ENCODE measurements at places on chromosomes 11 and 22.
A peak's percentile ranks its signal among the peaks of the same experiment; 100 is the strongest.

GRCh38 chr11:73866586-73866996 lies 10.1 kb downstream of the COA4 start:
- no peak for DNase-seq

GRCh38 chr11:132206993-132207392 lies 836.6 kb downstream of the NTM start:
- DNase-seq = no peak

GRCh38 chr22:50481045-50481439 lies 301 bp upstream of the ADM2 start:
- no peak for DNase-seq

DNA sequence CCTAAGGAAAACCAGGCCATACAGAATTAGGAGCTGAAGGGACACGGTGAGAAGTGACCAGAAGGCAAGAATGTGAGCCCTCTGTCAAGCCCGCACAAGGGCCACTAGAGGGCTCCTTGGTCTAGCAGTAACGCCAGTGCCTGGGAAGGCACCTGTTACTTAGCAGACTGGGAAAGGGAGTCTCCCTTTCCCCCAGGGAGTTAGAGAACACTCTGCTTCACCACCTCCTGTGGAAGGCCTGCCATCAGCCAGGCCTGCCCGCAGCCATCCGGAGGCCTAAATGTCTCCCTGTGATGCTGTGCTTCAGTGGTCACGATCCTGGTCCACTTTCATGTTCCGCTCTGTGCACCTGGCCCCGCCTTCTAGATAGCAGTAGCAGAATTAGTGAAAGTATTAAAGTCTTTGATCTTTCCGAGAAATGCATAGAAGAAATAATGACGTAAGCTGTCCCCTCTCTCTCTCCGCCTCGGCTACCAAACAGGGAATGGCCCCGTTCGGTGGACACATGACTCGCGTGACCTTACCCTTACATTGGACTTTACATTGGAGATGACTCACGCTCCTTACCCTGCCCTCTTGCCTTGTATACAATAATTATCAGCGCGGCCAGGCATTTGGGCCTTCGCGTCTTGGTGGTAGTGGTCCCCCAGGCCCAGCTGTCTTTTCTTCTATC lies 10.7 kb upstream of the GSTP1 start:
- no peak for DNase-seq

GRCh38 chr11:66727282-66728037 lies 1.6 kb downstream of the SPTBN2 start:
- no peak for DNase-seq

DNA sequence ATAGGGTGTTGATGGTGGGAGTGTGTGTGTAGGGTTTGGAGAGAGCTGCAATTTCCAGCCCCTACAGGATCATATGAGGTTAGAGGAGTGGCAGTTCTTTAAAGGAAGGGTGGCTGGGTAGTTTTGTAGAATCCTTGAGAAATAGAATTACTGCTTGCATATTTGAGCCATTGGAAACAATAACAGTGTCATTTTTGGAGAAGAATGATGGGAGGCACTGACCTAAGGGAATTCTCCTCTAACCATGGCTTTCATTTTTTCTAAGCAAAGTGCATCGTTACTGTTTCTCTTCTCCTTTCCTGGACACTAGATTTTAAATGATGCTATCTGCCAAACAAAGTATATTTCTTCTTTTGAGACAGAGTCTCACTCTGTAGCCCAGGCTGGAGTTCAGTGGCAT lies 66.9 kb upstream of the RRM1 start:
- no peak for DNase-seq

DNA sequence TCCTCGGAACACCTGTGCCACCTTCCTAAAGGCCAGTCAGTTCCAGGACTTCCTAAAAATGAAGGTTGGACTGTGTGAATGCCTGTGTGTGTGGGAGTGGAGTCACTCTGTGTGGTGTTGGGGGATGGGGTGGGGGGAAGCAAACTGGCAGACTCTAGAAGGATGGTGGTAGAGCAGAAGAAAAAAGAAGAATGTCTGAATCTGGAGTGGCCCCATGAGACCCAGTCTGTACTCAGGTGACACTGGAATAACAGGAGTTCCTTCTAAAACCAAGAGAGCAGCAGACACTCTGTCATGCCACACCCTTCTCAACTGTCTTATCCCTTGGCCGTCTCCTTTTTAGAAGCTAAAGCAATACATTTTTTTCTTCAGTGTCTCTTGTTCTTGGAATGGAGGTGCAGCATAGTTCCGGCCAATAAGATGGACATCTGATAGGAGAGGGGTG lies 82.9 kb downstream of the MAML2 start:
- DNase-seq = no peak

GRCh38 chr11:91840640-91841240 lies 383.9 kb upstream of the FAT3 start:
- DNase-seq = no peak

DNA sequence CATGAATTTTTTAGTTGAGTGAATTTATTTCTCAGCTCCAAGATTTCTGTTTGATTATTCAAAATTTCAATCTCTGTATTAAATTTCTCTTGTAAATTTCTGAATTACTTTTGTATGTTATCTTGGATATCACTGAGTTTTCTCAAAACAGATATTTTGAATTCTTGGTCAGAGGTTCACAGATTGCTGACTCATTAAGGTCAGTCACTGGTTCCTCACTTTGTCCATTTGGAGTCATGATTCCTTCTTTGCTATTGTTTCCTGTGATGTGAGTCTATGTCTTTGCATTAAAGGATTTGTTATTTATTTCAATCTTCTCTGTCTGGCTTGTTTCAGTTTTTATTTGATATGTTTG lies 10.2 kb upstream of the IL17RA start:
- DNase-seq = no peak

GRCh38 chr22:38957808-38958650 lies 620 bp downstream of the APOBEC3A start:
- DNase-seq = no peak

GRCh38 chr11:68673306-68673945 lies 10.9 kb upstream of the GAL start:
- DNase-seq = no peak

DNA sequence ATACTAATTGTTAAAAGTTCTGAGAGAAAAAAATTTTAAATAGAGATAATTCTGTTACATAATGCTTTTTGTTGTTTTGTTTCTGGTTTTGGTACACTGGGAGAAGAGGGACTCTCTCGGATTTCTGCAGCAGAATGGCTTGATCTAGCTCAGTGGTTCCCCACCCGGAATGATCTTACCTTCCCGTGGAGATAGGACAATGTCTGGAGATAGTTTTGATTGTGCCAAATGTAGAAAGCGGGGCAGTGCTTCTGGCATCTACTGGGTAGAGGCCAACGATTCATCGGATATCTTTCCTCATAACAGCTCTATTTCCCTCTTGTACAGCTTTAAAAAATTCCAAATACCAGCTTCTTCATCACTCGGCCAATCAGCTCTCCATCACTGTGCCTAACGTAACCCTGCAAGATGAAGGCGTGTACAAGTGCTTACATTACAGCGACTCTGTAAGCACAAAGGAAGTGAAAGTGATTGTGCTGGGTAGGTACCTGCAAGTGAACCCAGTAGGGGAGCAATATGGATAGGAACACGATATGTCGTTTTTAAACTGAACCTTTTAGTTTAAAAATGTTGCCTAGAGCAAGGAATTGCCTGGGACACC lies 13.2 kb downstream of the CRTAM start:
- DNase-seq = no peak

DNA sequence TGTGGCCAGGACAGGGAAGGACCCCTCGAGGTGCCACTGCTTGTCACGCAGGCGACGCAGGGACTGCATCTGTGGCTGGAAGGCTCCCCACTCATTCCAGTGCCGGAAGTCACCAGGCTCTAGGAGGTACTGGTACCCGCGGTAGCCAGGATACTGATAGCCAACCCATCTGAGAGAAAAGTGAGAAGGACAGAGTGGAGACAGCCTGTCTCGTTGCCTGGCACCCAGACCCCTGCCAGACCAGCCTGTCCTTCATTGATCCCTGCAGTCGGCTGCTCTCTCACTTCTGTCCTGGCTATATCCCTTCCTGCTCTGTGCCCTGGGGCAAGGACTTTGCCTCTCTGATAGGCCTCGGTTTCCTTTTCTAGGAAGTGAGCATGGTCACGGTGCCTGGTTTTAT lies 9.6 kb upstream of the TPST2 start:
- no peak for DNase-seq

DNA sequence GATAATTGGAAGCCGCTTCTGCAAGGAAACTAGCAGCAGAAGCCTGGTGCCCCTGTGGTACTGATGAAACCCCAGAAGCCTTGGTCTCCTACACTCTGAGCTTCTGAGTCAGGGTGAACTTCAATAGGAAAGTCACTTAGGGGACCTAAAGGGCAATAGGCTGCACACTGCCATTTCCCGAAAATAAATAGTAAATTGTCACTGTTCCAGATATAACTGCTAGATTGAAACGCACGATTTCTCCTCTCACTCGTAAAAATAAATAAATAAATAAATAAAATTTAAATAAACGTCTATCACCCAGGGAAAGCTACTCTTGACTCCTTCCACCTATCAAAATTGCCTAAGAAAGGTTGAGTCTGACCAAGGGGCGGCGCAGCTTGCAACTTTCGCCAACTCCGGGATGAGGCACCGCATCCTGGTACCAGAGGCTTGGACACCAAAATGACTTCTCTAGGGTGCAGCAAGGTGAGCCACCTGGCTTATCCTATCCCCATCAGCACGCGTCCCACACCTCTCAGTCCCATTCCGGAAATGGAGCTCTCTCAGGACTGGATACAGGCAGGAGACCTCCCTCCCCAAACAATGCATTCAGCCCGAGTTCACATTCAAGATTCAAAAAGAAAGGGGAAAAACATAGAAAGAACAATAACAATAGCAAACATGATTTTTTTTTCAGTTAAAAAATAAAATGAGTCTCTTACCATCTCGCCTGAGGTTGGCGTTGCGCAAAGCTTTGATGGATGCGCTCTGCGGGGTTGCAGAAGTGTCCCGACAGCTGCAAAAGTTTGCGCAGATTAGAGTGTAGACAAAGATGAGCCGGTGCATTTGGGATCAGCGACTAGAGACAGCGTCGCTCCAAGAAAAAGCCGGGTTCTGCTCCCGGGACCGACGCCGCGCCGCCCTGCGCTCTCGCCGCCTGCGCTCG lies 583 bp downstream of the PDGFD start:
- no peak for DNase-seq

GRCh38 chr11:121933694-121934093 lies 182.3 kb downstream of the BLID start:
- DNase-seq = no peak

DNA sequence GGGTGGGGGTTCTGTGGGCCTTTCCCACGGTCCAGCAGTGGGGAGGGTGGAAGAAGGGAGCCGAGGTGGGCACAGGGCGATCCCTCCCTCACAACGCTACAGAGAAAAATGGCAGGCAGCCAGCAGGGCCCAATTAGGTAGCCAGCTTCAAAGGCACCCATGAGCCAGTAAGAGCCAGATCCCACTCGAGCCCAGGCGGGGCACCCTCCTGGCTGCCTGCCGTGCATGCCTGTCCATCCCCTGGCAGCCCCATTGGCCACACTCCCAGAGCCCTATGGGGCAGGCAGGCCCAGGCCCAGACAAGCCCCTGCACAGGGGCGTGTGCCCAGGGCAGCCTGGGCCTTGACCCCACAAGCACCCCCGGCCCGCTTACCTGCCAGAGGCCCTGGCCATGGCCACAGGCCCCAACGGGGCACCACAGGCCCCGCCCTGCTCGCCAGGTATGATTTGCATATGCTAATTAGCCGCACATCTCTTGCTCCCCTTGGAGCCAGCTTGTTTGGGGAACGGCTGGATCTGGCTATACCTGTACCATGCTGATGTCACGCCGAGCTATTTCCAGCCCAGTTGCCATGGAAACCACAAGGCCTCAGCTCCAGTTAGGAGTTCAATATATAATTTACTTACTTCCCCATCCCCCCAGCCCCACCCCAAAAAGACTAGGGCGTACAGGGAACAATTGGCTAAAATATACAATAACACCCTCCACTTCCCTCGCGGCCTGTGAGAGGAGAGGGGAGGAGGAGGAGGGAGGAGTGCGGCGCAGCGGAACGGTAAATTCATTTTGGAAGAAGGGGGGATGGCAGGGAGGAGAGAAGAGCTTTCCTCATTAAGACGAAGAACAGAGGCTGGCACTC lies 47.5 kb upstream of the TCF20 start:
- DNase-seq = no peak

DNA sequence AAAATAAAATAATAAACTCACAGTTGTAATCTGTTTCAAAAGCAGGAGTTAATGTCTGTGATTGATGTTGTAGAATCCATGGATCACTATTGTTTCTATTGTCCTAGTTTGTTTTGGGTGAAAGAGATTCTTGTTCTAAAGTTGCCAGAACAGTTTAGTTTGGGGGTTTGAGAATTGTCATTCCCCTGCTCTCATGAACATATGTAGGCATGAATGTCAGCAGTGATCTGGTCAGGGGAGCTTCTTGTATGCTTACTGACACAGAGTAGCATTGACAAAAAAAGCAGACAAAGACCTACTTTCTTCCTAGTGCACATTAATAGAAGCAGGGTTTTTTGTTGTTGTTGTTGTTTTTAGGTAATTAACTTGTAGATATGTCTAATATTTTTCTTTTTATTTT lies 38.6 kb downstream of the ARHGAP1 start:
- DNase-seq = no peak

- no peak for DNase-seq
Observed at GRCh38 chr11:29051935-29052334, 943.7 kb downstream of the METTL15 start.

- no peak for DNase-seq
Observed at GRCh38 chr22:19635644-19636043, 78.7 kb upstream of the SEPTIN5 start.

GRCh38 chr11:30832831-30833230 lies 246.7 kb upstream of the MPPED2 start:
- no peak for DNase-seq

GRCh38 chr11:113814181-113814580 lies 34.6 kb downstream of the CLDN25 start:
- no peak for DNase-seq

- DNase-seq = peak; percentile 59
Observed at GRCh38 chr11:62560566-62561103, 13.1 kb downstream of the EEF1G start.

DNA sequence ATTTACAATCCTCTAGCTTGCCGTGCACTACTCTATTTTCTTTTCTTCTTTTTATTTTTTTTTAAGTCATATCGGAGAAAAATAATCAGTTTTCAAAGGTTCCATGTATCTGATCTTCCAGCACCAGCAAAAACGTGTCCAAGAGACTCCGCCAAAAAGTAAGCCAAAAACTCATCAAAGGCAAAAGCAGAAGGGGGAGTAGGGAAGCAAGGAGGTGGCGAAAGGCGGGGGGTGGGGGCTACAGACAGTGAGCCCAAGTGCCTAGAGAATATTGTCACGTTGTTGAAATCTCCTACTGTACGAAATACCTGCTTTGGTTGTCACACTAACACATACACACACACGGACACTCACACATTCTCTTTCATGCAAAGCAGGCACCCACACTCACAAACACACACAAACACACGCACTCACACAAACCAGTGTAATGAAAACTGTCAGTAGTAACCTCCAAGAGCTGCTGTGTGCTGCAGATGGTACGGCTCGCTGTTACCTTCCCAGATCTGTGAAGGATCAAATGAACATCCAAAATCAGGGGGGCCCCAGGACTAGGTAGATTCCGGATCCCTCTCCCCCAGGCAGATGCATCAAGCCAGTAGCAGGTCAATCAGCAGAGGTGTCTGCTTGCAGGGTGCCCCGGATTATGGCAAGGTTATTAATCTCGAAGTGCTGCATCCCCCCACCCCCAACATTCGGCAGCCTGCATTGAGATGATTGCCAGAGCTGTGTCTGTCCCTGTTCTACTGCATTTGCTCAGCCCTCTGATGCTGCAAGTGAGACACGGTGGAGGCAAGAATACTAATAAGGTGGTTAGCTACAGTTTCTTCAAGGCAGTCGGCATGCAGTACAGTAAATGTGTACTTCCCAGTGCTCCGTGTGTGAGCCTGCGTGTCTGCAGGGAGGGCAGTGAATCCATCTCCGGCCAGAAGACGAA lies at the start of gene LRRC4C:
Gene LRRC4C (minus strand): TSS at position 188 of the 937 bp plus-strand sequence.
- DNase-seq = no peak

Measured in activated CD8-positive, alpha-beta memory T cell treated with anti-CD3 and anti-CD28 coated beads for 4 hours (primary cell).